ENCODE measurements at places on chromosomes 3 and 15. TPM values are rescaled to one million over a fixed set of nuclear protein-coding genes. Genes with fewer than 3 reads are reported as not detected.

Gene ULK4
- total RNA-seq = 5.6 TPM

Gene UTS2B
- 0.35 TPM for total RNA-seq

Gene ZNF860
- total RNA-seq = 0.24 TPM

Gene NLGN1
- 1.2 TPM for total RNA-seq

Gene CEP70
- 25.7 TPM for total RNA-seq

Gene PLSCR5
- not detected for total RNA-seq

Gene FBN1
- 35.2 TPM for total RNA-seq

Gene UNC13C
- total RNA-seq = 0.03 TPM

DNA sequence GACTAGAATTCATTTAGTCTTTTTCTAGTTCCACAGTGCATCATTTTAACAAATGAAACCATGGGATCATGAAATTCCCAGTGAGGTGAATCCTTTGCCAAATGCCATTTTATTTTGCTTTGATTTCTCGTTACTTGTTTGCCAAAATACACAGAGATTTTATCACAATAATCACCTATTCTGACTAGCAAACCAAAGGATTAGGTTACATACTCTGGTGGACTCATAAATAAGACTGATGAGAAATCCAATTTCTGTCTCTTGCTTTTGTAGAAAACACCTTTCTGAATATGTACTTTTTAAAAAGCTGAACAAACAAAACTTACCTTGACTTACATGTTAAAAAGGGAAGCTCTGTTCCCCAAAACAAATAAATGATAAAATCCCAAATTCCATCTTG is 12.2 kb downstream of the ERC2 start:
- no peak overlapping the region for H3K27ac ChIP-seq
- H3K27me3 ChIP-seq = no peaks in the 10 kb centered on the region
- no peak for DNase-seq
- H3K36me3 ChIP-seq = no peaks in the 10 kb centered on the region
- H3K4me1 ChIP-seq = no peaks in the 10 kb centered on the region
- no peak overlapping the region for H3K4me3 ChIP-seq

DNA sequence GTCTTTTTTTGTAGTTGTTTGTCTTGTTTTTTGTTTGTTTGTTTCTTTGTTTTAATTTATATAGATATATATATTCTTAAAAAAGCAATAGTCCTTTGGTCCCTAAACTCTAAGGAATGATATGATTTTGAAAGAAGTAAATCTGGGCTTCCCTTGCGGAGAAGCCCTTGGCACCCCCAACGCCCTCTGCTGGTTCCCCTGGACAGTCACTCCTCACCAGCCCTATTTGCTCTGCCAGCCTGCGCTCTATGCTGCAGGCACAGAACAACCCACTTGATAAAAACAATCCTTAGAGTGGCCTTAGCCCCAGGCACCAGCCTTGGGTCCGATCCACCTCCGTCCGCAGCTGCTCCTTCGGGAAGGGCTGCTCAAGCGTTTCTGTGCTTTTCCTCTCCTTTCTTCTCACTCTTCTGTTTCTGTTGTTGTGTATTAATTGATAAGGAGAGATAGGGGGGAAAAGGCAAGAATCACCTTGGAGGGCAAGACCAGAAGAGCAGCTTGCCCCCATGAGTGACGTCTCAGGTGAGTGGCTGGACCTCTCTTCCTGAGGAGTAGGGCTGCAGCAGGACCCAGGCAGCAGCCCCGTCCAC is 13.7 kb upstream of the PARP6 start:
- H3K36me3 ChIP-seq = no peaks in the 10 kb centered on the region
- H3K4me3 ChIP-seq = no peak overlapping the region
- H3K4me1 ChIP-seq = no peaks in the 10 kb centered on the region

DNA sequence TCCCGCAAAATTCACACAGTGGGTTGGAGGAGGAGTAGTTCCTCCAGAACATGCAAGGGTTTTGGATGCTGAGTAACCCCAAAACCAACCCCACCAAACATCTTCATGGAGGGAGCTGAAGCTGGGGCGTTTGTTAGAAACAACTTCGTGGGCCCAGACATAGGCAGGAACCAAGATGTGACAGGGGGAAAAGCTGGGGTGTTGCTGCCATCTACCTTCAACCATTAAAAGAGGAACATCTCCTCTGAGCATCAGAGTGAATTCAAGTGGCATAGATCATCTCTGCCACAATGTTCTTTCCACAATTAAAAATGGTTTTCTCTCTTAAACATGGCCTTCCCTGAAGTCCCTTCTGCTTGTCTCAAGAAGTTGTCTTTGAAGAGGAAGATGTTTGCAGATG is 20.5 kb downstream of the SIDT1 start:
- no peaks in the 10 kb centered on the region for H3K27me3 ChIP-seq
- H3K4me1 ChIP-seq = no peaks in the 10 kb centered on the region
- no peak overlapping the region for H3K4me3 ChIP-seq
- H3K36me3 ChIP-seq = no peaks in the 10 kb centered on the region

DNA sequence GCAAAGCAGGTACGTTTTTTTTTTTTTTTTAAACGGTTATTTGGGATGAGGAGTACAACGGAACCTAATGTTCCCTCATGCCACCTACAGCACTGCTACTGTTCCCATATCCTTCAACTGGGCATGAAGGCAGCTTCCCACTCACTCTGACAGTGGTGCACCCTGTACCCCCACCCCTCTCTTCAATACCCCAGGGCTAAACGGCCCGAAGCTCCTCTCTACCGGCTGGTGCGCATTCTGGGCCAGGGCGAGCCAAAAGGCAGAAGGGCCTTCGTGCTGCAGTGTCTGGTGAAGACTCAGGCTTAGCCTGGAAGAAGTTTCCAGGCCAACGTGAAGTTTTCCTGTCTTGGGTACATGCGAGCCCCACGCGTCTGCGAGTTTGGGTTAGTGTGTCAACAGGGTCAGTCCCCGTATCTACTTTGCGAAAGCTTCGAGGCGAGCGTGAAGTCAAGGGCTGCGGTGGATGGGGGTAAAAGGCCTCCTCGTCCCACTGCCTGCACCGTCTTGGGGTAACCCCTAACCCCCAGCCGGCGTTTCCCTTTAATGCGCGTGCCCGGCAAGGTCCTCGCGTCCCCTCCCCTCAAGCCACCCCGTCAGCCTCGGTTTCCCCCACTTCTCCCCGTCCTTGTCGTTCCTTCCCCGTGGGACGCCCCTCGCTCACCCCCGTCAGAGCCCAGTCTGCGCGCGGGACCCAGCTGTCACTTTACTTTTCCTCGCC is 765 bp upstream of the UBE2E2 start:
- no peaks in the 10 kb centered on the region for H3K36me3 ChIP-seq
- peaks cover 11% of the 10 kb centered on the region for H3K4me1 ChIP-seq
- peak overlapping the region; percentile 28 for H3K27ac ChIP-seq
- no peak for DNase-seq

- no peak for DNase-seq
- no peaks in the 10 kb centered on the region for H3K27me3 ChIP-seq
- H3K4me3 ChIP-seq = no peak overlapping the region
- no peaks in the 10 kb centered on the region for H3K4me1 ChIP-seq
- no peaks in the 10 kb centered on the region for H3K36me3 ChIP-seq
These were observed 16.8 kb downstream of the TMC3 start for GRCh38 chr15:81357180-81357686.

DNA sequence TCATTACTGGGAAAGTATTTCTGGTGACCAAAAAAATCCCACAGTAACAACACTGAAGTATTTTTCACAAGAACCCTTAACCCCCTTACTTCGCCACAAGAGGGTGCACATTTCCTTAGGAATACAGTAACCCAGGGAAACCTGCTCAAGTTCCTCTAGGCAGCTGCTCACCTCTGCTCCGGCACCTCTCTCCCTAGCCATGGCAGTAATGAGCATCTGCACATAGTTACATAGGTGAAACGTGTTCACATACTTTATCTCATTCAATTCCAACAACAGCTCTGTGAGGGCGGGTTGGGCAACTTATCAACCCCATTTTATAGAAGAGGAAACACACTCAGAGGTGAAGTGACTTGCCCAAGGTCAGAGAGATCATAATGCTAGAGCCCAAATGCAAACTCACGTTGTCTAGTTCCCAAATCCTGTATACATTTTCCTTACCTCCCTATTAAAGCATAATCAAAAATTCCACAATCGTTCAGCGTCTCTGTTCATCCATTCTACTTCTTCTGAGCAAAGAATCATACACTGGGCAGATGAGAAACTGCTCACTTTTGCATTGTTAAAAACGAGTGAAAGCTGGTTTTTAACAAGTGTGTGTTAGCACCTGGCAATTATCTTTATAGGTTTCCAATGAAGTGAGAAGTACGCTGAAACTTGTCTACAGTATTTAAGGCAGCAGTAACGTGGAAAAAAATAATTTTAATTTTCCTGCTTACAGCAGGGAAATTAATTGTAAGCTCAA is 90.7 kb downstream of the IGF2BP2 start:
- no peak overlapping the region for H3K4me3 ChIP-seq
- H3K27me3 ChIP-seq = no peaks in the 10 kb centered on the region
- H3K36me3 ChIP-seq = no peaks in the 10 kb centered on the region
- no peaks in the 10 kb centered on the region for H3K4me1 ChIP-seq
- no peak overlapping the region for H3K27ac ChIP-seq

GRCh38 chr15:97146929-97147870 is 813.3 kb upstream of the ARRDC4 start:
- H3K27me3 ChIP-seq = peaks cover 3% of the 10 kb centered on the region
- no peaks in the 10 kb centered on the region for H3K4me1 ChIP-seq
- H3K4me3 ChIP-seq = no peak overlapping the region
- DNase-seq = no peak

DNA sequence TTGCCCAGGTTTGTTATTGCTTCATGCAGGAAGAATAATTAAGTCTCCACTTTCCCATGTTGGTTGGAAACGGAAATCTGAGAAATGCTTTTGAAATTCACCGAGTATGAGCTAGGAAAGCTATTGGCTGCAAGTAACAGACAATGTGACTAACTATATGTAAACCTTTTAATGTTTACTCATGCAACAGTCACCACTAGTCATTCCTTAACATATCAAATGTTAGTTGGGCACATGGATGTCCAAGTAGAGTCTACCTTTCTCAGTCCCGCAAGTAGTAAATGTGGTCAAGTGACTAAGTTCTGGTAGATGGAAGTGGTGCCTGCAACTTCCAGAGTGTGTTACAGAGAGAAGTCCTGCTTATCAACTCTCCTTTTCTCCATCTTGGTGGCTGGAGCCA is 52.5 kb downstream of the KLF15 start:
- no peak for DNase-seq
- no peaks in the 10 kb centered on the region for H3K36me3 ChIP-seq
- H3K4me1 ChIP-seq = no peaks in the 10 kb centered on the region
- H3K27me3 ChIP-seq = no peaks in the 10 kb centered on the region
- no peak overlapping the region for H3K4me3 ChIP-seq
- no peak overlapping the region for H3K27ac ChIP-seq

DNA sequence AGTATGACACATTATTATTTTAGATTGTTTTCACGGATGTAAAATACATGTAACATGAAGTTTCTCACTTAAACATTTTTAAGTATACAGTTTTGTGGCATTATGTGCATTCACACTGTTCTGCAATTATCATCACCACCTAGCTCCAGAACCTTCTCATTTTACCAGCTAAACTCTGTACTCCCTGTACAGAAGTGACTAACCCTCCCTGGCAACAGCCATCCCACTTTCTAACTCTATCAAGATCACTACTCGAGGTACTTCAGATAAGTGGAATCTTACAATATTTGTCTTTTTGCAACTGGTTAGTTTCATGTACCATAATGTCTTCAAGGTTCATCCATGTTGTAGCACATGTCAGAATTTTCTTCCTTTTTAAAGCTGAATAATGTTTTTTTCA is 116.3 kb upstream of the IGF1R start:
- H3K36me3 ChIP-seq = no peaks in the 10 kb centered on the region
- H3K4me1 ChIP-seq = no peaks in the 10 kb centered on the region
- no peak overlapping the region for H3K27ac ChIP-seq
- no peak for DNase-seq

DNA sequence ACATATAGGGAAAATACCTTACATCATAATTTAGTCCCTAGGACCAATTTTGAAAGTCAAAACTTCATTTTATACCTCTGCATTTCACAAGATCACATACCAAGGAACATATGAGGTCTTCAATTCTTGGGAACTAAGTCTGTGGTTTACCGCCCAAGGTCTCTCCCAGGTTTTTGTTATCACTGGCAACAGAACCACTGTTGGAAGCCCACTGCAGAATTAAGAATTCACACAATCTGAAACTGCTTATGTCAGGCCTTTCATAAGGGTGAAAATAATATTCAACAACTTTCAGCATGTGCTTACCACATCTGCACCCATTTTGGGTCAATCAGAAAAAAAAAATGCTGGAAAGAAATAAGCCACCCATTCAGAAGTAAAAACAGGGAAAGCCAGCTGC is 107.2 kb upstream of the MME start:
- H3K4me3 ChIP-seq = no peak overlapping the region
- no peaks in the 10 kb centered on the region for H3K36me3 ChIP-seq
- no peaks in the 10 kb centered on the region for H3K4me1 ChIP-seq
- no peak for DNase-seq
- H3K27ac ChIP-seq = no peak overlapping the region
- H3K27me3 ChIP-seq = no peaks in the 10 kb centered on the region

GRCh38 chr3:101193957-101194356 is 126.4 kb downstream of the IMPG2 start:
- DNase-seq = no peak
- H3K36me3 ChIP-seq = no peaks in the 10 kb centered on the region
- H3K27ac ChIP-seq = no peak overlapping the region
- H3K4me1 ChIP-seq = no peaks in the 10 kb centered on the region
- no peak overlapping the region for H3K4me3 ChIP-seq
- no peaks in the 10 kb centered on the region for H3K27me3 ChIP-seq

- no peak overlapping the region for H3K4me3 ChIP-seq
- H3K27ac ChIP-seq = no peak overlapping the region
- no peaks in the 10 kb centered on the region for H3K36me3 ChIP-seq
- H3K4me1 ChIP-seq = peaks cover 48% of the 10 kb centered on the region
- H3K27me3 ChIP-seq = no peaks in the 10 kb centered on the region
These were observed 126.3 kb downstream of the DNAJB8 start for GRCh38 chr3:128340198-128340903.

- no peak overlapping the region for H3K27ac ChIP-seq
- H3K4me3 ChIP-seq = no peak overlapping the region
- DNase-seq = no peak
- no peaks in the 10 kb centered on the region for H3K36me3 ChIP-seq
These were observed 22.9 kb downstream of the CLSTN2 start for GRCh38 chr3:139957844-139958243.

DNA sequence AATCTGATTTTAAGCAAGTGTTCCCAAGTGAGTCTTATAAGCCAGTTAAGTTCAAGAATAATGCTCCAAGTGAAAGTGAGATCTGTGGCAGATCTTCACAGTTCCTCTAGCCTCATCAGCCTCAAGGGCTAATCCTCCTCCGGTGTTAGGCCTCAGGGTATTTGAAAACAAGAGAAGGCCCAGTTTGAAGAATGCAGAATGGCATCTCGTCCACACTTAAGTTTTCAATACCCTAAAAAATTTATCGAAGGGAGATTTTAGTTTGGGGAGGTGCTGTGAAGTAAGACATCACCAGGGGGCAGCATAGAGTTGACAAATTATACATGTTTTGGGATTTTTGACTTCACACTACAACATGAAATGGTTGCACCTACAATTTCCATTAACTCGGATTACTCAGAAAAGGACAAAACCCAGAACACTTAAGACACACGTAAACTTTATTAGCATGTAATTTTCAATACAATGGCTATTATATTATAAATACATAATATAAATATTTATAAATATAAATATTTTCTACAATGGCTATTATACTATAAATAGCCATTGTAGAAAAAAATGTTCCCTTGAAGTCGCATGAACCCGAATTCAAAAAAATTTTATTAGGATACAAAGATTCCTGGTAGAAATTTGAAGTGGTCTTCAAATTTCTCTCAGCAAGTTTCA is 2.3 kb upstream of the TMEM266 start:
- H3K27ac ChIP-seq = no peak overlapping the region
- H3K4me3 ChIP-seq = peak overlapping the region; percentile 30
- no peaks in the 10 kb centered on the region for H3K36me3 ChIP-seq

- H3K27ac ChIP-seq = peak overlapping the region; percentile 14
- H3K4me3 ChIP-seq = no peak overlapping the region
- no peaks in the 10 kb centered on the region for H3K36me3 ChIP-seq
- H3K4me1 ChIP-seq = peaks cover 8% of the 10 kb centered on the region
These were observed 395.2 kb downstream of the MECOM start for GRCh38 chr3:169268286-169268776.
